Activated CD8-positive, alpha-beta T cell treated with anti-CD3 and anti-CD28 coated beads for 36 hours (primary cell): ENCODE measurements at places on chromosomes 5 and 9. TPM values are rescaled to one million over a fixed set of nuclear protein-coding genes. Genes with fewer than 3 reads are reported as not detected.

Gene DNAH5
- not detected for total RNA-seq

Gene CAMLG
- total RNA-seq = 35.9 TPM

Gene KIAA1958
- 15.3 TPM for total RNA-seq

Gene CHMP5
- total RNA-seq = 74.2 TPM

Gene IL5
- total RNA-seq = 1.6 TPM

Gene ZFP2
- total RNA-seq = 0.69 TPM

Gene PCDHB6
- not detected for total RNA-seq

Gene IFNA2
- not detected for total RNA-seq

Gene KIF12
- not detected for total RNA-seq

Gene PDLIM4
- not detected for total RNA-seq

Gene SLC6A18
- not detected for total RNA-seq

Gene FLT4
- 4.4 TPM for total RNA-seq

Gene BARHL1
- not detected for total RNA-seq

Gene HSPB3
- total RNA-seq = not detected

Gene RFESD
- total RNA-seq = 9.8 TPM

Gene PCDHB5
- not detected for total RNA-seq

Gene LCN9
- not detected for total RNA-seq

Gene RNF20
- total RNA-seq = 30.6 TPM

Gene IL13
- total RNA-seq = 6.5 TPM

Gene ST6GALNAC6
- 36.9 TPM for total RNA-seq

Gene GPR150
- total RNA-seq = 0.76 TPM

Gene PCDHGC3
- not detected for total RNA-seq

Gene FOXD4L4
- total RNA-seq = not detected

Gene SPOCK1
- not detected for total RNA-seq

Gene MAMDC4
- 19.1 TPM for total RNA-seq

Gene ZNF462
- not detected for total RNA-seq

Gene CCDC152
- 10.8 TPM for total RNA-seq

Gene TAF11L5
- total RNA-seq = not detected

Gene DPYSL3
- 0.38 TPM for total RNA-seq

Gene GMCL2
- total RNA-seq = not detected

Gene FBXL17
- 5.3 TPM for total RNA-seq

Gene SLC6A19
- total RNA-seq = not detected

Gene IFNK
- not detected for total RNA-seq

Gene TMEM232
- total RNA-seq = 0.27 TPM

Gene TEX48
- 0.65 TPM for total RNA-seq

Gene INSL6
- not detected for total RNA-seq

Gene PCDHB7
- total RNA-seq = not detected

Gene ZNF618
- total RNA-seq = 0.22 TPM

Gene KIF4B
- 0.11 TPM for total RNA-seq

Gene SETD9
- 9.3 TPM for total RNA-seq

Gene SLC34A1
- 0.29 TPM for total RNA-seq

Gene LRRC19
- total RNA-seq = not detected

Gene NUDT12
- total RNA-seq = 2.7 TPM

Gene PLEKHG4B
- total RNA-seq = not detected
